ENCODE measurements at places on chromosomes 1 and 21.

DNA sequence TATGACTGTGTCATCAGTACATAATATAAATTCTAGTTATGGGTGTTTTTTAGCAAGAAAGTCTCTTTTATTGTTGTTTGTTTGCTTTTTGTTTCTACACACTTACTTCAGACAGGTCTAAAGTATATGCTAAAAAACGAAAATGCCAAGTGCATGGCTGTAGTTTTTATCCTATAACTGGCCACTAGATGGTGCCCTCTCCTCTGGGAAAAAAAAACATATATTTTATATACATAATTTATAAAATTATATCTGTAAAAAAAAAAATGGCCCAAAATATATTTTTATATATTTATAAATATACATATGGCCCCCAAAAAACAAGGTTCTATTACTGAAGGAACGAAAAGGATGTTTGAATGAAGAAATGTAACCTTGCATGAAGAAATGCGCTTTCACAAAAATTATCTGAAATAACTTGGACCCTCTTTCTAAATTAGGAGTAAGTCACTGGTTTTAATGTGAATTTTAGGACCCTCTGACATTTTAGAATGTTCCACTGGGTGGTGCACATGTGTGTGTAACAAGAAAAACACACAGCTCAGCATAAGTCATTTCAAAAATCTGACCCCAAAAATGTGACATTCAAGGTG lies 93.5 kb downstream of the TTLL7 start:
- DNase-seq = no peak

- no peak for DNase-seq
Observed at GRCh38 chr21:38797470-38797869, 8.3 kb upstream of the ETS2 start.

DNA sequence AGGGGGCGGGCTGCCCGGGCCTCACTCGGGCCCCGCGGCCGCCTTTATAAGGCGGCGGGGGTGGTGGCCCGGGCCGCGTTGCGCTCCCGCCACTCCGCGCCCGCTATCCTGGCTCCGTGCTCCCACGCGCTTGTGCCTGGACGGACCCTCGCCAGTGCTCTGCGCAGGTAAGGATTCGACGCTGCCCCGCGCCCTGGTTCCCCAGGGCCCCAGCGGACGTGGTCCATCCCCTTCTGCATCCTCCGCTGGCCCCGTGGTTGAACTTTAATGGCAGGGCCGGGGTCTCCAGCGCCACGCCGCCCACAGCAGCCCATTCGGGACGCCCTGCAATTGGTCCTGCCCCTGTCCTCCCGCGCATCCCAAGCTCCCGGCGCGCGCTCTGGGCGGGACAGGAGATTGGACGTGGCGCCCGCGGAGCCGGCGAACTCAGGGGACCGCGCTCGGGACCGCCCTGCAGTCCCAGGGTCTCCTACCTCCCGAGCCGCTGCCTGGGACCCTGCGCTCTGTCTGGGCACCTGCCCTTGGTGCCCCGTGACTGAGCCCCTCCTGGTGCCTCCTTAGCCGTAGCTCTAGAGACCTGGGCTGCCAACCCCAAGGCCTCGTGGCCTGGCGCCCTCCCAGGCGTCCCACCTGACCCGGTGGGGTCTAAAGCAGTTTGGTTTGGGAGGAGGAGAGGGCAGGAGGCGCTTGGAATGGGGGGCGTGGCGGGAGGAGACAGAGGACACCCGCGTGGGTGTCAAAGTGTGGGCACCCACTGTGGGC lies at the start of gene ALPL:
Gene ALPL (plus strand): TSS at position 73 of the 762 bp plus-strand sequence. CDS start 44,659 bp downstream, outside the sequence.
- DNase-seq = no peak

GRCh38 chr21:31920275-31920674 lies 47.5 kb downstream of the HUNK start:
- DNase-seq = no peak

- DNase-seq = no peak
Observed at GRCh38 chr1:99590578-99591209, 55.2 kb upstream of the PALMD start.

DNA sequence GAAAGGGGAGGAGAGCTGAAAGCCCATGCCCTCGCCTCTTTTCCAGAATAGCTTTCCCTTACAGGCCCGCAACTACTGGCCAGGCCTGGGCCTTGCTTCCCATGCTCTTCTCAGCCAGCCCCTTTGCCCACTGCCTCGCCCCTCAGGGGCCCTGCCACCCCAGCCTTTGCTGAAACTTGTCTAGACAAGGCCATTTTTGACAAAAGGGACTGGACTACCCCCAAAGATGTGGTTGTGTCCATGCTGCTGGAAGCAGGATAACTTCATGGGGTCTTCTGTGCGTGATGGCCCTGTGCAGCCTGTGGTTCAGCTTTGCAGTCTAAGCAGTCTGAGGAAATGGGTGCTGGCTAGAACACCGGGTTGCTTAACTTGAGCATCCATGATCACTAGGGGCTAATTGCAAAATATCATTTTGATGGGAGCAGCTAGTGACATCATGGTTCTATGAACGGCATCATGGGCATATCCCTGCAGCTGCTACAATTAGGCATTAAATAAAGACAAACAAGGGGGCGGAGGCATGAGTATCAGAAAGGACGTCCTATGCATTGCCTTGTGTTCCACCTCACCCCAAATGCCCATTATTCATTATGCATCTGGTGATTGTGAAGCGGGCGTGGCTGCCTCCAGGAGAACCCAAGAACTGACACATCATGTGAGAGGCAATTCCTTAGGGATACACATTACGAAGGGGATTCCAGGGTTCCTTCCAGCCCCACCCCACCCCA lies 36.8 kb downstream of the NTPCR start:
- no peak for DNase-seq

DNA sequence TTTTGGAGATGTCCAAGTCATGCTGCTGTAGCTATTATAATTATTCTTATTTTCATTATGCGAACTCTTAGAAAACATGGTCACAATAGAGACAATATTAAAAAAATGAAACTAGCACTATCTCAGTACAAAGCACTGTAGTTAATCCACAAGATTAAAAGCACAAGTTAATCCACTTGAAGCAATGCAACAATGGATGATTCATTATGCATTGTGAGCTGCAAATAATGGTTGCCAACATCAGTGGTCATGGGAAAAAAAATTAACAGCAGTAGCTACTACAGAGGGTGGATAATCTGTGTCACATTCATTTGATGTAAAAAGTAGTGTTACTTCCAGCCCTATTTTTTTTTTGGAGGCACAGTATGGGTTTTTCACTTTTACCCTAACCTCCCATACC lies 56.7 kb downstream of the DPT start:
- DNase-seq = no peak

DNA sequence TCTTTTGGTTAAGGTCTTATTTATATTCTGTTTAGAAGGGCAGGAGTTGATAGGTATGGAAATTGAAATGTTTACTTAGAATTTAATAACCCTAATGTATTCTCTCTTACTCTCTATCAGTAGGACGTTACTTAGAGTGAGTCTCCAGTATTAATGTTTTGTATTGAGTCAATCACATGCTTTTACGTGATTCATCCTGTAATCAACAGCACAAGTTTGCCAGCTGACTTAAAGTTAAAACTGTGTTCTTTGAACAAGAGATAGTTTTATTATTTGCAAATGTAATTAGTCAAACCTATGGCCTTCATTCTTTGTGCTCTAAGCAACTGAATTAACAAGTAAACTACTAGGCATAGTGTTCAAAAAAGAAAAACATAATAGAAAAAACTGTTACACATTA lies 57.3 kb downstream of the PKN2 start:
- no peak for DNase-seq

GRCh38 chr1:92599184-92599583 lies 112.5 kb upstream of the GFI1 start:
- no peak for DNase-seq

DNA sequence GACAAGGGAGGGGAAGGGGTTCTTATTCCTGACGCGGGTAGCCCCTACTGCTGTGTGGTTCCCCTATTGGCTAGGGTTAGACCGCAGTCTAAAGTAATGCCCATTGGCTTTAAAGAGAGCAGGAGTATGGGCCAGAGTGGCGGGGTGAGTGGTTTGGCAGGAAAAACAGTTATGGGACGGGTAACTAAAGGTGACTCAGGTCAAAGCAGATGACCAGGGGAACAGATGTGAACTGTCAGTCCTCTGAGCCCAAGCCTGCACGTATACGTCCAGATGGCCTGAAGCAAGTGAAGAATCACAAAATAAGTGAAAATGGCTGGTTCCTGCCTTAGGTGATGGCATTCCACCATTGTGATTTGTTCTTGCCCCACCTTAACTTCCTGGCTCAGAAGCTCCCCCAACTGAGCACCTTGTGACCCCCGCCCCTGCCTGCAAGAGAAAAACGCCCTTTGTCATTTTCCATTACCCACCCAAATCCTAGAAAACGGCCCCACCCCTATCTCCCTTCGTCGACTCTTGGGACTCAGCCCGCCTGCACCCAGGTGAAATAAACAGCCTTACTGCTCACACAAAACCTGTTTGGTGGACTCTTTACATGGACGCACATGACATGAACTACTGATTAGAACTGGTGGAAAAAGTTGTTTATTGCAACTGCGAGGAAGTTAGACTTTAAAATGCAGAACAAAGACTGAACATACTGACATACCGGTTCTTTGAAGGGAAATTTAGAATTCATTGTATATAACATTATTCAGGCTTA lies 758 bp upstream of the ATAD3B start:
- no peak for DNase-seq

DNA sequence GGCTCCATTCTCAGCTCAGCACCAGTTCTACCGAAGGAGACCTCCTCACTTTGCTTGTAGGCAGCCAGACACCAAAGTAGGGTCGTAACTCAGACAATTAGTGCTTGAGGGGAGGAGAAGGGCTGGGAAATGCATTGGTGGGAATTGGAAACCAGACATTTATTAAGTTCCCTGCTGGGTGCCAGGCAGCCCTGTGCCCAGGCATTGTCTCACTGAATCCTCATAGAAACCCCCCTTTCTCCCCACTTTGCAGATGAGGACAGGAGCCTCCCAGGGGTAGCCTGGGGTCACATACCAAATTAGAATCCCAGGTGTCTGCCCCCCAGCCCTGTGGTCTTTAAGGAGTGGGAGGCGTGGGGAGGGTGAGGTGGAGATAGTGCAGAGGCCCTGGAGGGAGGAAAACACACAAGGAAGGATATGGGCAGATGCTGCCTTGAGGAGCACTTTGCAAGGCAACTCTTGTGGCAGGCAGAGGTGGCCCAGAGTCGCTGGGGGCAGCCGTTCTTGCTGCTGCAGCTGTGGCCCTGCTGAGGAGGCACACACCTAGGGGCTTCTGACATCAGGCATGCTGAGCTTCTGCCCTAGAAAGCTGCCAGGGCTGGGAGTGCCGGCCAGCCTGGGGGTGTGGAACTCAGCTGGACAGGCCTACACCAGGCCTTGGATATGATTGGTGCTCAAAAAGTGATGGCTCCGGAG lies 29.4 kb downstream of the CDK18 start:
- no peak for DNase-seq

GRCh38 chr1:212794561-212795014 lies 2.9 kb downstream of the TATDN3 start:
- DNase-seq = no peak

DNA sequence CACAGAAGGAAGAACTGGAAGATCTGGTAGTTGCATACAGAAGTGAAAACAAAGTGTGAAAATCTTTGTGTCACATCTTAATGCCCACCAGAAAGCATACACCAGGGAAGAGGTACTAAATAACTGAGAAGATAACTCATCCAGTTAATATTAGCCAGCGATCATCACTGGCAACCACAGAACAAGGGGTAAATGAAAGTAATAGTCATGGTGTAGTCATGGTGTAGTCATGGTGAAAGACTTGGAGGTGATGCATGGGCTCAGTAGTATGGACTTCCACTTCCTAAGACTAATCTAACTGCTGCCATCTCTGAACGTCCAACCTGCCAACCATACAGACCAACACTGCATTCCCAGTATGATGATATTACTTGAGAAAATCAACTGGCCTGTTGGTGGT lies 481.2 kb upstream of the NR5A2 start:
- DNase-seq = no peak

GRCh38 chr1:51663105-51663504 lies 46.2 kb downstream of the OSBPL9 start:
- DNase-seq = no peak

DNA sequence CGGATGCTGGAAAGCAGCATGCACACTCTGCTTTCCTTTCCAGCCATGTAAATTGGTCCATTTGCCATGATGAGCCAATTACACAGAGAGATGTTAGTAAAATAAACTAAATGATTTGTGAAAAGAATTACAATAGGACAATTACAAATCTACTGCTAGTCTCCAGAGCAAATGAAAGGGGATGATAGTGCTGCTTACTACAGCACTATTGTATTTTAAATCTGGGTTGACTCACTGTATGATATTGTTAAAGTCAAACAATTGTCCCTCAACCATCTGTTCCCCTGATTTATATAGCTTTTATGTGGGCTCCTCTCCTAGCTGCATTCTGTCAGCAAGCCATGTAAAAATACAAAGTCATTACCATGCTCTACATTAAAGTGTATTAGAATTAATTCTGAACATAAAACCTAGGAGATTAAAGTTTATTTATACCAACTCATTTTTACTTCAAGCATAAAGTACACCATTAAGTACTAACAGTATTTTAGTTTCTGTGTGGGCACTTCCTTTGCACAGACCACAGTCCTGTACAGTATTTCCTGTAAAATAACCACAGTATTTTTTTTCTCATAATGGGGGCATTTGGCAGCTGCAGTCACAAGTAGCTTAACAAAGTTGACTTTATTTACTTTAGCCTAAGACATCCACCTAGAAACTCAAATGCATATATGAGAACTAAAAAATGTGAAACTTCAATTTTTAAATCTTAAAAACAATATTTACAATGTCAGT lies 135.8 kb downstream of the VAV3 start:
- DNase-seq = no peak

DNA sequence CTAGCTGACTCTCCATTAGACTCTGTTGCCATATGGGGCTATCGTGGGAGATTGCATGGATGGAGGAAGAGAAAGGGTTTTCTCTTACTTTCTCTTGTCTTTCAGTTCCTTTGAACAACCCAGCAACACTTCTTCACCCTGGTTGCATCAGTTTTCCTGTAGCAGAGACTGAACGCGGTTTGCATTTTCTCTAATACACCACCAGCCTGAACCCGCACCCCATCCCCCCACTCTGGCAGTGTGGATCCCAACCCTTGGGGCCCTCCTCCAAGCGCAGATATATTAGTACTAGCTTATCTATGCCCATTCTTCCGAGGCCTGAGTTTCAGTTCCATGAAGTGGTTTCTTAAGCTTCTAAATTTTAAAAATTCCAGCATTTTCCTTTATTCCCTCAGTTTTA lies 12.6 kb downstream of the DR1 start:
- DNase-seq = no peak

- no peak for DNase-seq
Observed at GRCh38 chr1:31883357-31883942, 54.7 kb downstream of the PTP4A2 start.

DNA sequence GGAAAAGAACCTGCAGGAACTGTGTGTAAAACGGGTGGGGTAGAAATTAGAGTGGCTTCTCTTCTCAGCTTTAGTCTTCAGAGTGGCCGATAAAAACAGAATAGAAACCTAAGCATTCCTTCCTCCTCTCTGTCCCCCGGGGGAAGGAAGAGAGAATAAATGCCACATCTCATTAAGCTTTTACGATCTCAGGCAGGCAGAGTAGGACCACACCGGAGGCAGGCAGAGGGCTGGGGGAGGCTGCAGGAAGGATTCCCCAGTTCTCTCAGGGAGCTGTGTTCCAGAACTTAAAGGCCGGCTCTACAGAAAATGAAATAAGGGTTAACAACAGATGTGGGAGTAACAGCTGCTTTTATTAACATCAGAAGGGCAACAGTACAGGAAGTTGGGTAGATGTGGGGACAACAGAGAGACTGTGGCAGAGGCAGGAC lies 24.5 kb upstream of the MEF2D start:
- no peak for DNase-seq
